Upper lobe of left lung (tissue), 6 donors: ENCODE measurements at places on chromosomes 13 and 19. TPM values are rescaled to one million over a fixed set of nuclear protein-coding genes. Genes with fewer than 3 reads are reported as not detected.

- no peaks in the 10 kb centered on the region for H3K4me1 ChIP-seq
- H3K4me3 ChIP-seq: no peak overlapping the region
- DNase-seq: no peak
- peaks cover 56% of the 10 kb centered on the region for H3K36me3 ChIP-seq
- no peaks in the 10 kb centered on the region for H3K27me3 ChIP-seq
These were observed 27.2 kb downstream of the ATP4B start for GRCh38 chr13:113630804-113631203.

- no peaks in the 10 kb centered on the region for H3K4me1 ChIP-seq
- no peaks in the 10 kb centered on the region for H3K27me3 ChIP-seq
- no peak overlapping the region for H3K27ac ChIP-seq
- no peak overlapping the region for H3K4me3 ChIP-seq
- H3K36me3 ChIP-seq: no peaks in the 10 kb centered on the region
These were observed 12.5 kb downstream of the GJB6 start for GRCh38 chr13:20219577-20219976.

NCAN gene
- not detected for total RNA-seq

DNA sequence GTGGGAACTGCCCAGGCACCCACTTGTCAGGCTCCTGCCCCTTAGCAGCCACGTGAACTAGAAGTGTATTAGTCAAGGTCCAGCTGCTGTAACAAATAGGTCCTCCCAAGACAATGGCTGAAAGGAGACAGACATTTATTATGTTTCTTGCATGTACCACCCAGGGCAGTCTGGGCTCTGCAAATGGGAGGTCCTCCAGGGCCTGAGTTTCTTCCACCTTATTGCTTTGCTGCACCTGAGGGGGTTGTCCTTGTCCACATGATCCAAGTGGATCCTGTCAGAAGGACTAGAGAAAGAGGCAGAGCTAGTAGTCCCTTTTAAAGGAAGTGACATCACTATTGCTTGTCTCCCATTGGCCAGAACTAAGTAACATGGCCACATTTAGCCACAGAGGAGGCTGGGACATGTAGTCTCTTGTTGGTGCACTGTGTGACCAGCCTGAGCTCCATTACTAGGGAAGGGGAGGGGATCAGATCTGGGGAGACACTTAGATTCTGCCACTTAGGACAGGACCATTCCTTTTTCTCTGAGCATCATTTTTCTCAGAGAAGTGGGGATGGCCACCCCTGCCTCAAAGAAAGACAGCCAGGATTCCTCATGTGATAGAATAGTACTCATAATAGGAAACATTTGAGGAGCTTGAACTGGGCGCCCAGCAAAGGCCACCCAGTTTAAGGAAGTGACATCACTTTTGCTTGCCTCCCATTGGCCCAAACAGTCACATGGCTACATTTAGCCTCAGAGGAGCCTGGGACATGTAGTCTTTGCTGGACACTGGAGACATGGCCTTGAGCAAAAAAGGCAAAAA is 15.1 kb downstream of the CC2D1A start:
- H3K27ac ChIP-seq: no peak overlapping the region
- H3K4me3 ChIP-seq: no peak overlapping the region
- H3K27me3 ChIP-seq: no peaks in the 10 kb centered on the region
- DNase-seq: no peak

GRCh38 chr13:35055705-35056104 is 113.6 kb downstream of the NBEA start:
- H3K27me3 ChIP-seq: no peaks in the 10 kb centered on the region
- DNase-seq: no peak
- no peaks in the 10 kb centered on the region for H3K4me1 ChIP-seq
- no peaks in the 10 kb centered on the region for H3K36me3 ChIP-seq
- no peak overlapping the region for H3K27ac ChIP-seq

LILRA2 gene
- 0.78 TPM for total RNA-seq

DNA sequence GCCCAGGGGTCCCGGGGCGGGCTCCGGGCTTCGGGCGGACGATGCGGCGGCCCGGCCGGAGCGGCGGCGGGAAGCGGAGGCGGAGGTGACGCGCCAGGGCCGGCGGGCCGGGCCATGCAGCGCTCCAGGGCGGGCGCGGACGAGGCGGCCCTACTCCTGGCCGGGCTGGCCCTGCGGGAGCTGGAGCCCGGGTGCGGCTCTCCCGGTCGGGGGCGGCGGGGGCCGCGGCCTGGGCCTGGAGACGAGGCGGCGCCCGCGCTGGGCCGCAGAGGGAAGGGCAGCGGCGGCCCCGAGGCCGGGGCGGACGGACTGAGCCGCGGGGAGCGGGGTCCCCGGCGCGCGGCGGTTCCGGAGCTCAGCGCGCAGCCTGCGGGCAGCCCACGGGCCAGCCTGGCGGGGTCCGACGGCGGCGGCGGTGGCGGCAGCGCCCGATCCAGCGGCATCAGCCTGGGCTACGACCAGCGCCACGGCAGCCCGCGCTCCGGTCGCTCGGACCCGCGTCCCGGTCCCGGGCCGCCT is 362 bp downstream of the WTIP start:
- peak overlapping the region; percentile 91 for H3K4me3 ChIP-seq
- no peaks in the 10 kb centered on the region for H3K27me3 ChIP-seq
- peaks cover 20% of the 10 kb centered on the region for H3K4me1 ChIP-seq

DNA sequence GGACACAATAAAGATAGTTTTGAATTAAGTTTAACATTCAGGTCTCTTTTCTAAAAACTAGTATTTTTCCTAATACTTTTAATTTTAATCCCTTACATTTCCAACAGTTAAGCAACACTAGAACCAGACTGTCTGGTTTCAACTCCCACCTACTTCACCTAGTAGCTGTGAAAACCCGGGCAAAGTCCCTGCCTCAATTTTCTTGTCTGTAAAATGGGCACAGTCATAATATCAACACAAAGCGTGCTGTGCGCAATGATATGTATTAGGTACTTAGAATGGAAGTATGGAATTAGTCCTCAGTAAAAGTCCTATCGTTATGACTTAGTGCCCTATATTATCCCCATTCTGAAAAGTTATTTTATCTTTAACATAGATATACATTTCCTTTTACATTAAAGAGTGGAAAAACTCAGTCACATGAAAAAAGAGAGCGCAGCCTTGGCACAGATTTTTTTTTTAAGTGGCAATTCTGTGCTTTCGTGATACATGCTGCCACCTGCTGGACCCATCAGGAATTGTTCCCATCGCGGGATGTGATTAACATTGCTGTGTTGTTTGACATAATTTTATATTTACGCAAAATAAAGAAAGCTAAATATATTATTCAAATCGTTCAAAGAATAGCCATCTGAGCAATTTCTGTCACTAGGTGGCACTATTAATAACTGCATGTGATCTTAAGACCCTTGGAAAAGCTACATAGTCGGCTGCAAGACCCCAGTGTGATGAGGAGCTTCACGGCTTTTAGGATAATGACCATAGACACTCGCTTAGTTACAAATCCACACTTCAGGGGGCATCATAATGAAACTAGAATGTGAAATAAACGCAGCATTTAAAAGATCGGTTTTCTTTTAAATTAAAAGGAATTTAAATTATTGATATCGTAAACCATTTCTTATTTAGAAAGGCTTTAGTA is 59.9 kb downstream of the LIG4 start:
- no peaks in the 10 kb centered on the region for H3K27me3 ChIP-seq
- H3K4me3 ChIP-seq: no peak overlapping the region

FUZ gene
- total RNA-seq: 19.2 TPM

- H3K27ac ChIP-seq: no peak overlapping the region
- no peak overlapping the region for H3K4me3 ChIP-seq
- no peaks in the 10 kb centered on the region for H3K36me3 ChIP-seq
- H3K27me3 ChIP-seq: no peaks in the 10 kb centered on the region
These were observed 225.8 kb upstream of the SLC10A2 start for GRCh38 chr13:103291798-103292572.

- no peak overlapping the region for H3K27ac ChIP-seq
- no peaks in the 10 kb centered on the region for H3K4me1 ChIP-seq
- DNase-seq: no peak
- H3K4me3 ChIP-seq: no peak overlapping the region
- H3K36me3 ChIP-seq: peaks cover 98% of the 10 kb centered on the region
These were observed 14.6 kb downstream of the SUGP1 start for GRCh38 chr19:19305696-19306095.

DNA sequence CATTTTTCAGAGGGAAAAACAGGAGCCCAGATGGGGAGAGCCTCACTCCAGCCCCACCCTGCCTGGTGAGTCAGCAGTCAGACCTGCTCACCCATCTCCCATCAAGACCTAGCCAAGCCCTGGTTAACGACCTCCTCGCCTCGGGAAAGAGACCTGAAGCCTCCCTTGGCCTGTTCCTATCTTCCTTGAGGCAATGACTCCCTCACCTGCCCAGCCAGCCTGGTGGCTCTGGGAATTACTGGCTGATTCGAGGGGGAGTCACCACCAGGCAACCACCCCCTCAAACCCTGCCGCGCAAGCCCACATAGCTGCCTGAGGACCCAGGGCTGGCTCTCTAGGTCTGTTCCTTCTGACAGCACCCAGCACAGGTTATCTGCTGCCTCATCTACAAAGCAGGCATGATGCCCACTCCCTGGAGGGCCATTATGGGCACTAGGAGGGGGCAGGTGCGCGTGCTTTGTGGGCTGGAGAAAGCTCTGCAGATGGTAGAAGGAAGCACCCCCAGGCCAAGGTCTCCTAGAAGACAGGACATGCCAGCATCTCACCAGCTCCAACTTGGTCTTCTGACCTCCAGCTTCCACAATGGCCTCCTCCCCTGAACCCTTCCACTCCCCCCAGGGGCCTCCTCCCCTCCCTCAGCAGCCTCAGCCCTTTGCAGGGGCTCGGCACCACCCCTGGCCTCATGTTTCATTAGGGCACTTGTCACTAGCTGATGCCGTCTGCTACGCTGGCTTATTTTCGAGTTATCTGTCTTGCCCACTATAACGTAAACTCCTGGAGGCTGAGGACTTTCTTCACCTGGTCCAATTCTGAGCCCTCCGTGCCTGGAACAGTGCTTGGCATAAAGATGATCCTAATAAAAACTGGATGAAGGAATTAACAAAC is 10.4 kb downstream of the DEDD2 start:
- peaks cover 97% of the 10 kb centered on the region for H3K36me3 ChIP-seq
- no peak overlapping the region for H3K4me3 ChIP-seq
- peak overlapping the region; percentile 32 for H3K27ac ChIP-seq
- H3K27me3 ChIP-seq: no peaks in the 10 kb centered on the region
- H3K4me1 ChIP-seq: peaks cover 9% of the 10 kb centered on the region
- no peak for DNase-seq

GRCh38 chr19:48489608-48490216 is 20.5 kb downstream of the CYTH2 start:
- H3K4me3 ChIP-seq: no peak overlapping the region
- DNase-seq: peak; percentile 85
